ENCODE measurements at places on chromosomes 1 and 21. TPM values are rescaled to one million over a fixed set of nuclear protein-coding genes. Genes with fewer than 3 reads are reported as not detected.

DNA sequence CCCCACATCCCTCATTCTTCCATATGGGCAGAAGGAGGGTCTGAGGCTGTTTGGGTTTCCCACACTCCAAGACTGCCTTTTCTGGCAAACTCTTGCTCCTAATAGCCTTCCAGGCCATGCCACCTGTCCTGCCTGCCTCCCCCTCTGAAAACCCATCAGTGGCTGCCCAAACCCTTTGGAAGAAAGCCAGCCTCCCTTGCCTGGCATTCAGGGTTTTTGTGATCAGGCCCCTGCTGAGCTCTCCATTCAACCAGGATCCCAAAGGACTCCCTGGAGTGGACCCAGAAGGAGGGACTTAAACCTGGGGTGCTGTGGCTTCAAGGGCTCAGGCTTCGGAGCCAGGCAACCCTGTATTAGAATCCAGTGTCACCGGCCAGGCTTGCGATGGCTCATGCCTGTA, 4.2 kb upstream of the GUCA2A start:
- no peak for DNase-seq

GRCh38 chr1:70091811-70092210, 113.6 kb downstream of the LRRC40 start:
- no peak for DNase-seq

- peak; percentile 34 for DNase-seq
Measured at GRCh38 chr1:169160845-169161495, 54.5 kb downstream of the ATP1B1 start.

- DNase-seq: no peak
Measured at GRCh38 chr1:39250460-39251240, 46.2 kb downstream of the MACF1 start.

DNA sequence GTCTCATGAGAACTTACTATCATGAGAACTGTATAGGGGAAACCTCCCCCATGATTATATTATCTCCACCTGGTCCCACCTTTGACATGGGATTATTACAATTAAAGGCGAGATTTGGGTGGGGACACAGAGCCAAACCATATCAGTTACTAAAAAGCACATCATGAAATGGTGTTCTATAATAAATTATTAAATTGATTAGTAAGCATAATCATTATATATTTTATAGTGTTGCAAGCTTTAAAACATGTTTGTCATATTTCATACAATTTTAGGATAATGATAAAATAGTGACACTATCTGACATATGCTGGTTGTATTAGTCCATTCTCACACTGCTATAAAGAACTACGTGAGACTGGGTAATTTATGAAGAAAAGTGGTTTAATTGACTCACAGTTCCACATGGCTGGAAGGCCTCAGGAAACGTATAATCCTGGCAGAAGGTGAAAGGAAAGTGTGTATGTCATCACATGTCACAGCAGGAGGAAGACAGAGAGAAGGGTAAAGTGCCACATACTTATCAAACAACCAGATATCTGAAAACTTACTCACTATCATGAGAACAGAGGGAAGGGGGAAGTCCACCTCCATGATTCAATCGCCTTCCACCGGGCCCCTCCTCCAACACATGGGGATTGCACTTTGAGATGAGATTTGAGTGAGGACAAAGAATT, 539.2 kb upstream of the OLFM3 start:
- DNase-seq: no peak

- no peak for DNase-seq
Measured at GRCh38 chr1:196535727-196536126, 72.5 kb downstream of the KCNT2 start.

Gene ZBTB37
- 10.7 TPM for total RNA-seq

Gene KRTAP11-1
- total RNA-seq: not detected

Gene FMO4
- 0.36 TPM for total RNA-seq

Gene FOXO6
- total RNA-seq: 0.13 TPM

Gene RNPEP
- 38.4 TPM for total RNA-seq

Gene NES
- 16.6 TPM for total RNA-seq

Data from HepG2 (cell line).